ENCODE measurements at places on chromosomes 13 and 19. TPM values are rescaled to one million over a fixed set of nuclear protein-coding genes. Genes with fewer than 3 reads are reported as not detected.

GRCh38 chr19:18204394-18205199 lies 755 bp upstream of the RAB3A start:
- H3K4me1 ChIP-seq, result peaks cover 25% of the 10 kb centered on the region
- no peaks in the 10 kb centered on the region for H3K27me3 ChIP-seq
- peaks cover 5% of the 10 kb centered on the region for H3K36me3 ChIP-seq
- H3K27ac ChIP-seq, result peak overlapping the region; percentile 92

GRCh38 chr13:27194895-27195764 lies 23.5 kb upstream of the USP12 start:
- no peaks in the 10 kb centered on the region for H3K36me3 ChIP-seq
- no peak overlapping the region for H3K27ac ChIP-seq
- H3K4me3 ChIP-seq, result no peak overlapping the region
- no peaks in the 10 kb centered on the region for H3K27me3 ChIP-seq
- no peaks in the 10 kb centered on the region for H3K4me1 ChIP-seq

Gene MYPOP
- total RNA-seq, result 10.7 TPM

DNA sequence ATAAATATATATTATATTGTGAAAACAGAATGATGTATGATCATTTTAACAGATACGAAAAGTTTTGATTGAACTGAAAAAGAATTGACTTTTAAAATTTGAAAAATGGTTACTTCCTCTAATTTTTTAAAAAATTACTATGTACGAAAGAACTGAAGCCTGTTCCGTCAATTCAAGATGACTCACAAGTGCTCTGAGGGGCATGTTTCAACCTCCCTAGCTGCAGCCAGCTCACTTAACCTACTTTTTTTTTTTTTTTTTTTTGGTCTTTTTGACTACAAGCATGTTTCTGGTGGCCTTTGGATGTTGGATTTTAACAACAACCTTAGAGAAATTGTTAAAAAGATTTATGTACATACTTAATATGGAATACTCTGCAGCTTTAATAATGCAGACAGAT lies 1139.3 kb downstream of the DIAPH3 start:
- no peaks in the 10 kb centered on the region for H3K27me3 ChIP-seq
- H3K27ac ChIP-seq, result no peak overlapping the region
- no peaks in the 10 kb centered on the region for H3K4me1 ChIP-seq
- no peaks in the 10 kb centered on the region for H3K36me3 ChIP-seq

GRCh38 chr19:10503002-10503789 lies at the start of gene KEAP1:
Gene KEAP1, minus strand, starts transcription at chr19:10503356. Its CDS starts 3,323 bp downstream, at chr19:10500033.
- H3K36me3 ChIP-seq, result peaks cover 11% of the 10 kb centered on the region
- peak within 1 kb of the TSS; percentile 76 for H3K4me3 ChIP-seq
- peaks cover 34% of the 10 kb centered on the region for H3K4me1 ChIP-seq
- H3K27me3 ChIP-seq, result no peaks in the 10 kb centered on the region

DNA sequence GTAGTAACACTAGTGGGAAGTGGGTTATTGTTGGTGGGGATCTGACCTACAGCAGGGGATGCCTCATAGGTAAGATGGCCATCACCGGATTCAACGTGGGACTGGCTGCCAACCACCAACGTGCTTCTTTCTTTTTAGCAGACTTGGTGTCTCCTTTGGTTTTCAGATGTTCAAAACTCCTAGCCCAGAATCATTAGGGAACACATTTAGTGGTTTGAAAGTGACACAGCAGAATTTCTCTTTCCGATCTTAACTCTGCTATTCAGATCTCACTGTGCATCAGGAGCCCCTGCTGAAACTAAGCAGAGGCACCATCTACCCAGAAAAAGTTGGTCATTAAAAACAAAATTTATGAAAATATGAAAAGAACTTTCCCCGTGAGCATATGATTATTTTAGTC lies 36.7 kb upstream of the PCDH8 start:
- DNase-seq, result no peak
- H3K27ac ChIP-seq, result no peak overlapping the region
- H3K4me1 ChIP-seq, result no peaks in the 10 kb centered on the region
- H3K4me3 ChIP-seq, result no peak overlapping the region
- H3K36me3 ChIP-seq, result no peaks in the 10 kb centered on the region

Gene TRPC4
- total RNA-seq, result 1.8 TPM

DNA sequence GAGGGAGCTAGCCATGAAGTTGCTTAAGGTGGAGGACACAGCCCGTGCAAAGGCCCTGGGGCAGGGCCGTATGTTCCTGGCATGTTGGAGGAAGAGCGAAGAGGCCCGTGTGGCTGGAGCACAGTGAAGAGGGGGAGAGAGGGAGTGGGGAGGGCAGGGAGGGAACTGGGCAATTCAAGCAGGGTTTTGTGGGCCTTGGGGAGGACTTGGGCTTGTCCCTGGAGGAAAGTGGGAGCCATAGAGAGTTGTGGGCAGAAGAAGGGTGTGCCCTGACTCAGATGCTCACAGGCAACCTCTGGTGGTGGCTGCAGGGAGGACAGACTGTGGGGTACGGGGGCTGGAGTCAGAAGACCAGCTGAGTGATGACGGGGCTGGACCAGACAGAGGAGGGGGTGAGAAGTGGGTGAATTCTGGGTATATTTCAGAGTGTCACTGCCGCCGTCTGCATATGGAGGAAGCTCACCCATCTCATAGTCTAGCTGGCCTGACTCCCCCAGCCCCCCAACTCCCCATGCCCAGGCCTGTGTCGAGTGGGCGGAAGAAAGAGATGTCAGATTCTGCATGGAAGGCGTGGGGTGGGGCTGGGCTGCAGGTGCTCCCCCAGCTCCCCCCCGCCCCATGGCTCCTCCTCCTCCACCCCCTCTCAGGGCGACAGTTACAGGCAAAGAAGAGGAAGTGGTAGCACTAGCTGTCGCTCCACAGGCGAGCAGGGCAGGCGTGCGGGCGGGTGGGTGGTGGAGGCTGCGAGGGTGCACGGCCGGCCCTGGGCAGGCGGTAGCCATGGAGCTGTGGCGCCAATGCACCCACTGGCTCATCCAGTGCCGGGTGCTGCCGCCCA lies at the start of gene VAV1:
Gene VAV1 (plus strand): TSS at position 681 of the 838 bp plus-strand sequence. CDS start 100 bp downstream, at position 781.
- no peaks in the 10 kb centered on the region for H3K36me3 ChIP-seq
- H3K27me3 ChIP-seq, result no peaks in the 10 kb centered on the region
- peak within 1 kb of the TSS; percentile 71 for H3K27ac ChIP-seq
- peak; percentile 93 for DNase-seq

Gene CBY2
- total RNA-seq, result not detected

Gene PRODH2
- total RNA-seq, result not detected

DNA sequence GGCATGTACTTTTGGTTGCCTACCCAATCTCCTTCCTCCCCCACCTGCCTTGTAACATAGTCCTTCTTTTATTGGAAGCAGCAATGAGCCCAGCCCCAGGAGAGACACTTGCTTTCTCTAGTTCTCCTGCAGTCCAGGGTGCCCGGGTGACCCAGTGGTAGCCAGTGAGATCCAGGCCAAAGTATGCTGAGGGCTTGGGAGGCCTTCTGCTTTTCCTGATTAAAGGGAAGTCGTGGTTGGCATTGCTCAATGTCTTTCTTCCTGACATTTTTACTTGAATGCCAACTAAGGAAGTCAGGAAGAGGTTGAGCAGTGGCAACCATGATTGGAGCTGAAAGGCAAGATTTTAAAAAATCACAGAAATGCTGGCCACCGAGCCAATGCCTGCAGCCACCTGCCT lies 25.7 kb downstream of the CNMD start:
- no peak overlapping the region for H3K4me3 ChIP-seq
- DNase-seq, result no peak
- H3K27me3 ChIP-seq, result no peaks in the 10 kb centered on the region
- no peak overlapping the region for H3K27ac ChIP-seq

Gene FOXO1
- 28.3 TPM for total RNA-seq

GRCh38 chr13:46160471-46161066 lies 21.4 kb downstream of the LCP1 start:
- H3K27ac ChIP-seq, result no peak overlapping the region
- H3K4me1 ChIP-seq, result no peaks in the 10 kb centered on the region
- DNase-seq, result no peak
- H3K4me3 ChIP-seq, result no peak overlapping the region
- no peaks in the 10 kb centered on the region for H3K36me3 ChIP-seq

Gene ZNF780B
- 23.4 TPM for total RNA-seq

DNA sequence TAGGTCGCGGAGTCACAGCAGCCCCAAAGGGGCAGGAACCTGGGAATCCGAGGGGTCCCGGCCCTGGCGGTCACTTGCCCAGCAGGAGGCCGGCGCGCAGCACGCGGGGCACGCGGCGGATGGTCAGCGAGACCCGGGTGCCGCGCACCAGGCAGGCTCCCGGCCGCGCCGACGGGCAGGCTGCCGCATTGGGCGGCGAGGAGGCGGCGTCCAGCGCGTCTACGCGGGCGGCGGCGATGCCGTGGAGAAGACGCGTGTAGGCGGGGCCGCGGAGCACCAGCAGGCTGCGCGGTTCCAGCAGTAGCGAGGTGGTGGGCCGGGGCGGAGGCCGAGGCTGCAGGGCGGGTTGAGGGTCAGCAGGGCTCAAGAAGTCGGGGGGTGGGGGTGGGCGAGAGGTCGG lies 607 bp upstream of the SYNE4 start:
- no peak overlapping the region for H3K4me3 ChIP-seq
- no peaks in the 10 kb centered on the region for H3K36me3 ChIP-seq
- peak overlapping the region; percentile 39 for H3K27ac ChIP-seq
- H3K27me3 ChIP-seq, result no peaks in the 10 kb centered on the region
- DNase-seq, result peak; percentile 94

Data from upper lobe of left lung (tissue), 6 donors.